ENCODE measurements at places on chromosomes 16 and 17.

DNA sequence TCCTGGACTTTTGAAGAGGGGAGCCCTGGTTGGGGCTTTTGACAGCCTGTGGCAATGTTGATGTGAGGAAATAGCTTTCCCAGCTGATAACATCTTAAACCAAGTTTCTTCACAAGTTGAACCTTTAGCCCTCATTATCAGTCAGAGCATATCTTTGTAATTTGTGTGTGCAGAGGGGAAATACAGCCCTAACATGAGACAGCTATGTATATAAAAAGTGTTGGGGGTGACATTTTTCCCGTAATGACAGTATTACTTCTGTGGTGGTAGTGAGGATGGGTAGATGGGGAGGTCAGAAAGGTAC, 221.1 kb downstream of the FTO start:
- no peak for DNase-seq

DNA sequence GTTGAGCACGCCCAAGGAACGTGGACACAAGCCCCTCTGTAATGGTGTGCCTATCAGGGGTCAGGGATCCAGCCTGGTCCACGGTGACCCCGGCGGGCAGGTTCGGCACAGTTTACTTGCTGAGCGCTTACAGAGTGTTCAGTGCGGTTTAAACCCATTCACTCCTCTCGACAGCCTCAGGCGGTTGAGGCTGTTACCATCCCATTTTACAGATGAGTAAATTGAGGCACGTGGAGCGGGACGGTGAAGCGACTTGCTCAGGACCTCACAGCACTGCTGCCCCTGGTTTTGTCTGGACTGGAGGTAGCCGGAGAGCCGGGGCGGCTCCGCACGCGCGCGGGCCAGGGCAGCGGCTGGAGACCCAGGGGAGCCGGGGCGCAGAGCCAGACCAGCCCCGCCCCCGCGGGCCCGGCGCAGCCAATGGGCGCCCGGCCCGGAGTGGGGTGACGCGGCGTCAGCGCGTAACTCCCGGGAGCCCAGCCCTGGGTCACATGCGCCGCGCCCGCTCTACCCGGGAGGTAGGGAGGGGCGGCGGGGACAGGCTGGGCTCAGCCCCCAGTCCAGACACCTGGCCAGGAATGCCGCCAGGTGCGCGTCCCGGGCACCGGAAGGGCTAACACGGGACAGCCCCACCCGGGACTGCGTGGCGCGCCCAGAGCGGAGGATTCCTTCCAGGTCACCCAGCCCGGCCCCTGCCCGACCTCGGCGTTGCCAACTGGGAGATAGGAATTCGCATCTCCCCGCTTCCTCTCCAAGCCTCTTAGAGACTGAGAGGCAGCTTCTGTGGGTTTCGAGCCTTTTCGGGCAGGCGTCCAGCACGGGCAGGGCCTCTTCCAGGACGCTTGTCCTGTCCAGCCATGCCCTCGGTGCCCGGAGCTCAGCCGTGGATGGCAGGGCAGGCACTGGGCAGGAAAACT, 3.3 kb upstream of the SREBF1 start:
- peak; percentile 86 for DNase-seq

DNA sequence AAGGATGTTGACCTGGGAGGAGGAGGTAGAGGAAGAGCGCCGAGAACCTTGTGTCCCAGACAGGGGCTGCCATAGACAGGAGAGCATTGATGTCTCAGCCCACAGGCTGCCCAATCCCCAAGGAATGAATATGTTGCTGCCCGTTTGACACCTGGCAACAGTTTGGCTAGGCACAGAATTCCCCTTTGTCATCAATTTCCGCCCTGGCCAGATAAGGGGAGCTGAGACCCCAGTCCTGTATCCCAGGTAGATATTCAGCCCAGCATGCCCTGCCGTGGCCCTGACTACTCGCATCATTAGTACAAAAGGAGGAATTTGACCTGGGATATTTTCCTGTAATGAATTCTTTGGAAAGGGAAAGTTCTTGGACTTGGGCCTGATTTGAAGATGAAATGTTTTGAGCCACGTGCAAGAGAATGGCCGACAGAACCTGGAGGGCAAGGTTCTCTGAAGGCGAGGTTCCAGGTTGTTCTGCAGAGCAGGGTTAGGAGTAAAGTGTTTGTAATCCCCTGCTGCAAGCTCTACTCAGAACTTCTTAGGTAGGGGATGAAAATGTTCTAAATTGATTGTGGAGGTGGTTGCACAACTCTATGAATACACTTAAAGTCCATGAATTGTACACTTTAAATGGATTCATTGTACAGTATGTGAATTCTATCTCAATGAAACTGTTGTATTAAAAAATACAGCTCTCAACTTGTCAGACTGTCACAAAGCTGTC, 108.8 kb downstream of the SOCS1 start:
- no peak for DNase-seq

DNA sequence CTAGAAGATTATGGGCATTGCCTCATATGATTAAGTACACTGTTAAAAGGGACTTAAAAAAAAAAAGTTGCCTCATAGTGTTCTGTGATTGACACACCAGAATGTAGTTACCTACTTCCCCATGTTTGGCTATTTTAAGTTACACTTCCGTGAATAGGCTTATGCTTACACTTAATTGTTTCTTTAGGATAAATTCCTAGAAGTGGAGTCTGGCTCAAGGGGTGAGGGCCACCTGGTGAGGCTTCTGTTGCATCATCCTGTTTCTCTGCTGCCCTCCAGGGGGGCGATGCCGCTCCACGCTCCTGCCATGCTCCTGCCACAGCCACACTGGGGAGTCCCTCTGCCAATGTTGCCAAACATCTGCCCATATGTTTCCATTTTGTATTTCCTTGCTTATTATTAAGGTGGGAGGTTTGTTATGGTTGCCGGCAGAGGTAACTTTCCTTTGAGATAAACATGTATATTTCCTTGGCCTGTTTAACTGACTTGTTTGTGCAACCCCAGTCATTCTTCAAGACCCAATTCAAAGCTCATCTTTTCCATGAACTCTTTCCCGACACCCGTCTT, 73.1 kb downstream of the KSR1 start:
- no peak for DNase-seq

GRCh38 chr17:74431568-74432423, at the start of gene GPRC5C:
Gene GPRC5C (plus strand): TSS chr17:74432088. CDS start chr17:74439777, 7,689 bp downstream.
- DNase-seq: peak; percentile 70

GRCh38 chr16:55222486-55222885, 101.5 kb upstream of the IRX6 start:
- DNase-seq: no peak

- DNase-seq: no peak
These were observed 6.4 kb downstream of the KRT38 start for GRCh38 chr17:41434415-41434814.

DNA sequence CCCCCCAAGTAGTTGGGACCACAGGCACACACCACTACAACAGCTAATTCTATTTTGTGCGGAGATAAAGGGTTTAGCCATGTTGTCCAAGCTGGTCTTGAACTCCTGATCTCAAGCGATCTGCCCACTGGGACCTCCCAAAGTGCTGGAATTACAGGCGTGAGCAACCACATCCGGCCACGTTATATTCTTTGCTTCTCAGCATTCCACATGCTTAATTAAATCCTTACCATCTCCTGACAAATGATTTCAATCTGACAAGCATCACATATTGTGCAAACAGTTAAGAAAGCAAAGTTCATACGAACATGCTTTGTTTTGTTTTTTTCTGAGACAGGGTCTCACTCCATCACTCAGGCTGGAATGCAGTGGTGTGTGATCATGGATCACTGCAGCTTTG, 18.2 kb downstream of the HIGD1B start:
- no peak for DNase-seq

GRCh38 chr17:27086526-27086925, 207.4 kb upstream of the WSB1 start:
- DNase-seq: no peak

DNA sequence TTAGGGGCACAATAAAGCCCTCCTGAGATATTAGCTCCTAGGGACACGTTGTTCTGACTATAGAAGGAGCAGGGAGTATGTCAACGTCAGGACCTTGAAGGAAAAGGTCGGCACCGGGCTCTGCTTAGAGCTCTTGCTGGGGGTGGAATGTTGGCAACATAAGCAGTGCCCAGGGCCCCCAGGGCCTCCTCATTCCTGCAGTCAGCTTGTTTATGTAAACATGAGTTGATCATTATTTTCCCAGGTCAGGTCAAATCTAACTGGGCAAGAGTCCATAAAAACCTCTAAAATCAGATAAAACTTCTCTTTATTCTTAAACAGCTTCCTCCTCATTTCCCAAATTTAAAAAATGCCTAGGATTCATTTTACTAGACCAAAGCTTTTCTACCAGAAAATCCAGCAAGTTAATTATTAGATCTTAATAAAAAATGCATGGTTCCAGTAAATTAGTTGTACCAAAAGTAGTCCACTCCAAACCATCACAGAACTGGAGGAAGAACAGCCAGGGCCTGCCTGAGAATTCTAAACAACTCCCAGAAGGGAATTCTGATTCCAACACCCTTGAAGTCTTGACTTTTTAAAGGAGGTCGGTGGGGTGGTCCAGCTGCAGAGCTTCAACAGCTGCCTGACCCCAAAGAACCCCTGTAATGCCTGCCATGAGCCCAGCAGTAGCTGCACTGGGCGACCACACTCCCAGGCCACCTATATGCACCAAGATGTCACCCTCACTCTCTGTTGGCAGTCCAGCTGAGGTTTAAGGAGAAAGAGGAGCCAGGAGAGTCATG, 54.3 kb downstream of the AMFR start:
- DNase-seq: no peak

DNA sequence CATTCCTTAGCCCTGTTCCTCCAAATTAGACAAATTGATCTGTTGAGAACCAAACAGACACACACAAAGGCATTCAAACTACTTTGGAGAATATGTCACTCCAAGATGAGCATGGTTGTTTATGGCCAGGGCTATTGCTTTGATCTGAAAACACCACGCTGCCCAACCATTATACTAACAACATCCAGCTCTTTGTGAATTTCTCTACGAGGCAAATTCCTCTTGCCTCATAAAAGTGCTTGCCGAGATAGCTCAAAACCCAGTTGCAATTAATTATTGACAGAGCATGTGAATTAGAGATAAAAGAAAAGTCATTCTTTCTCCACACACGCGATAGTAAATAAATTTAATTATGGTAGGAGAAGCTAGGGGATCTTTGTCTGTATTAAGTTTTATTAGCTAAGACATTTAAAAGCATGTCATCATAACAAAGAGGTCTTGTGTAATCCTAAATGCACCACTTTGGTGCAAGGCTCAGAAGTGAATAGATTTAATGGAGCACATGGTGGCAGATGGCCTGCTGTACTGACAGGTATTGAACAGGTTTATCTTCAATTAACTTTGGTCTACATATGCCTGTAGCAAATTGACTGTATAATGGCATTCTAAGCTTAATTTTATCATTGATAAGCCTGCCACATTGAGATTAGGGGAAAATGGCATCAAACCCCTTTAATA, 441.8 kb downstream of the HS3ST4 start:
- no peak for DNase-seq

- no peak for DNase-seq
These were observed 5.0 kb downstream of the THOC6 start for GRCh38 chr16:3028716-3029319.

DNA sequence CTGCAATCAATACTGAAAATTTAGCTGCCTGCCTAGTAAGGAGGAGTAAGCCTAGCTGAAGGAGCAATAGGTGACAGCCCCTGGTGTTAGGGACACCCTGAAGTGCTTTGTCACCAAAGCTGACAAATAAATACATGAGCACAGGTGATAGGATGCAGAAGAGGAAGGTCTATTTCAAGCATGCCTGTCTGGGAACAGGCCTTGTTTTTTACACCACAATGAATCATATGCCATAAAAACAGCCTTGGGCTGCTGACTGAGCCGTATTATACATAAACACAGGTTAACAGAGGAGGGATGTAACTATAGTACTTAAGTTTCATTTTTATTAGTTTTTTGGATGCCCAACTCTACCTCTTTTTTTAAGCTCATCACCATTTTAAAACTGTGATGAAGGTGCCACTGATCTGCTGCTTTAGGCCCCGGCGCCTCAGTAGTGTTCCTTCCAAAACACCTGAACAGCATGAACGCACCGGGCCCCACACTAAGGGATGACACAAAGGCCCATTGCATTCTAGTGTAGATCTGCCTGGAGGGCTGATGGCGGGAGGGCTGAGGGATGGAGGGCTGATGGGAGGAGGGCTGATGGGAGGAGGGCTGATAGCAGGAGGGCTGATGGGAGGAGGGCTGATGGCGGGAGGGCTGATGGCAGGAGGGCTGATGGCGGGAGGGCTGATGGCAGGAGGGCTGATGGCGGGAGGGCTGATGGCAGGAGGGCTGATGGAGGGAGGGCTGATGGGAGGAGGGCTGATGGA, 150.3 kb downstream of the AATF start:
- DNase-seq: no peak

- no peak for DNase-seq
These were observed 12.2 kb upstream of the METRNL start for GRCh38 chr17:83067071-83067717.

GRCh38 chr17:79655672-79656290, 44.9 kb upstream of the RBFOX3 start:
- no peak for DNase-seq

- peak; percentile 54 for DNase-seq
These were observed at the start of gene SPN for GRCh38 chr16:29663016-29663806. Gene SPN (plus strand): TSS chr16:29663247. CDS start chr16:29663729, 482 bp downstream.

DNA sequence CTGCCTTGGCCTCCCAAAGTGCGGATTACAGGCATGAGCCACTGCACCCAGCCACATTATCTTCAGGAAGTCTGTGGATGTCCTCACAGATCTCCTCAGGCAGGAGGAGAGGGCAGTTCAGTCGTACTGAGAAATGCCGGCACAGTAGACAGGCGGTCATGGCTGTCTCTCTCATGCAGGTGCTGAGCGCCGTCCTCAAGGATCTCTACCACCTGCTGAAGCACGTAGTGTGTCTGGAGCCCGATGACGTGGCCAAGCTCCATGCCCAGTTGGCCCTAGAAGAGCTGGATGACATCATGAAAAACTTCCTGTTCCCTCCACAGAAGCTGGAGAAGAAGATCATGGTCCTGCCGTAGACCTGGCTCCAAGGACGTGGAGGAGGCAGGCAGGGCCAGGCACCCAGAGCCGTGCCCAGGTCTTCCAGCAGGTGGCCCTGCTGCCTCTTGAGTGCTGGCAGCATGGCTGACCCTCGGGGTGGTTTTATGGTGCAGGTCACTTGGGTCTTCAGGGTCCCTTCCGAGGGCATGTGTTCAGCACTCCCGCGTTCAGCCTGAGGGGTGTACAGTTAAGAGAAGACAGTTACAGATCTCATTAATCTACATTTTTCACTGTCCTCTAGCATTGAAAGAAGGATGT, 22.0 kb upstream of the HAS3 start:
- DNase-seq: no peak

- no peak for DNase-seq
These were observed 79.8 kb downstream of the ARHGAP17 start for GRCh38 chr16:24935336-24935735.

- DNase-seq: no peak
These were observed 11.9 kb downstream of the PIEZO1 start for GRCh38 chr16:88772871-88773811.

Measured in activated CD4-positive, alpha-beta T cell treated with anti-CD3 and anti-CD28 coated beads for 48 hours (primary cell).